ENCODE measurements at places on chromosomes 11 and 22.
A peak's percentile ranks its signal among the peaks of the same experiment; 100 is the strongest.

- no peak for DNase-seq
Observed at GRCh38 chr11:975827-976226, 50.2 kb downstream of the AP2A2 start.

DNA sequence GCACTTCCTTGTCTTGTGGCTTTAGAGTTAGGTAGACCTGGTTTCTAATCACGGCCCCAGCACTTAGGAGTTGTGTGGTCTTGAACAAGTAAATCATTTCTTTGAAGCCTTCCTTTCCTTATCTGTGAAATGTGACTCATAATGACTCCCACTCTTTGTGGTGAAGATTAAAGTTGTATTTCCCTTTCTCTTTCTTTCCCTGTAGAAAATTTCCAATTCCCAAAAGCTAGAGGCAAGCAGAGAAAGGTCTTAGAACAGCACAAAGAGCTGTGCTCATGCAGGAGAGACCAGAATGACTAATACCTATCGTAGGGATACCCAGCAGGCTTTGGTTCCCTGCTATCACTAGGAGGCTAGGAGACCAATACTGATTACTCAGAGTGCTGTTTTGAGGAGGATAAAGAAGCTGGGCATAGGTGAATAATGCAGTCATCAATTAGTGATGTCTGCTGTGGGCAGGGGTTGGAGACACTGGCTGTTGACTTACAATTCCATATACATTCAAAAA is 270.7 kb upstream of the SYN3 start:
- peak; percentile 16 for DNase-seq

GRCh38 chr22:49355211-49355920 is 472.3 kb downstream of the BRD1 start:
- DNase-seq = no peak

DNA sequence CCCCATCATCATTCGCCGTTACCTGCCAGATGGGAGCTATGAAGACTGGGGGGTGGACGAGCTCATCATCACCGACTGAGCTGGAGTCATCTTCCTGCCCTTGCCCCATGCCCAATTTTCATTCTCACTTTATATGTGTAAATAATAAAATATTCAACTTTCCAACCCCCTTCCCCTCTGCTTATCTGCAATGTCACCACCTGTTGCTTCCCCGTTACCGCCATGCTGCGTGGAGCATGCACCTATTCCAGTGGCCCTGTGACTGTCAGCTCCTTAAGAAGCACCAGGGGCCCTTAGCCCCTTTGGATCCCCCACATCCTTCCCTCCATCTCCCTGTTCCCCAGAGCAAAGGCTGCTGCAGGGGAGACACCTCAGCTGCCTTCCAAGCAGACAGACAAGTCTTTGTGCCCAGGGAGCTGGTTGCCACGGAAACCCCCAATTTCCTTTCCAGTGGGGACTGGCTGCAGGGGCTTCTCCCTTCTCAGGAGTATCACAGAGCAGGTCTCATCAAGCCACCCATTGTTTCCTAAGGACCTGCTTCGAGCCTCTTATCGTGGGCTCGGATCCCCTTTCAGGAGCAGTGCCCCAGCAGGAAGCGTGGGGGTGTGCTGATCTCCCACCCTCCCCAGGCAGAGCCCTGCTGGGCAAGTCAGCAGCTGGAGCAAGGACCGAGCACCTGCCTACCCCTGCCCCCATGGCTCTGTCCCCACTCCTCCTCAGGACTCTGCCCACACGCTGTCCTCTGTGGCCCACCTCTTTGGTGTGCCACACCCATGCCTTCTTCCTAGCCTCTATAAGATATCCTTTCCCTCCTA is 14.3 kb downstream of the POLR2F start:
- DNase-seq = no peak

- DNase-seq = no peak
Observed at GRCh38 chr22:24071686-24072085, 60.6 kb downstream of the CABIN1 start.

DNA sequence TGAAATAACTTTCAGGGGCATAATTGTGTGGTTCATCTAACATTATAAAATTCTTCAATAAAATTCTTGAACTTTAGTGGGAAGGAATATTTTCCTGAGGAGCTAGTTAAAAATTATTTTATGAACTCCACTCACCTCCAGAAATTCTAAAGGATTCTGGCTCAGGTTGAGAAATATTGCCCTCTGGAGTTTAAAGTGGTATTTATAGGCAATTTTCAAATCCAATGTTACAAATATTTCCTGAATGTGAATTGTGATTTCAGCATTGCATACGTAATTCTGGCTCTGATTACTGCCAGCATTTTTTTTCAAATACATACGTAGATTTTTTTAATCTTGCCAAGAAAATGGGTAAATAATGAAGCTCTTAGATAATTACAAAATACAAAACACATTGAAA is 598.2 kb upstream of the ANO3 start:
- no peak for DNase-seq

DNA sequence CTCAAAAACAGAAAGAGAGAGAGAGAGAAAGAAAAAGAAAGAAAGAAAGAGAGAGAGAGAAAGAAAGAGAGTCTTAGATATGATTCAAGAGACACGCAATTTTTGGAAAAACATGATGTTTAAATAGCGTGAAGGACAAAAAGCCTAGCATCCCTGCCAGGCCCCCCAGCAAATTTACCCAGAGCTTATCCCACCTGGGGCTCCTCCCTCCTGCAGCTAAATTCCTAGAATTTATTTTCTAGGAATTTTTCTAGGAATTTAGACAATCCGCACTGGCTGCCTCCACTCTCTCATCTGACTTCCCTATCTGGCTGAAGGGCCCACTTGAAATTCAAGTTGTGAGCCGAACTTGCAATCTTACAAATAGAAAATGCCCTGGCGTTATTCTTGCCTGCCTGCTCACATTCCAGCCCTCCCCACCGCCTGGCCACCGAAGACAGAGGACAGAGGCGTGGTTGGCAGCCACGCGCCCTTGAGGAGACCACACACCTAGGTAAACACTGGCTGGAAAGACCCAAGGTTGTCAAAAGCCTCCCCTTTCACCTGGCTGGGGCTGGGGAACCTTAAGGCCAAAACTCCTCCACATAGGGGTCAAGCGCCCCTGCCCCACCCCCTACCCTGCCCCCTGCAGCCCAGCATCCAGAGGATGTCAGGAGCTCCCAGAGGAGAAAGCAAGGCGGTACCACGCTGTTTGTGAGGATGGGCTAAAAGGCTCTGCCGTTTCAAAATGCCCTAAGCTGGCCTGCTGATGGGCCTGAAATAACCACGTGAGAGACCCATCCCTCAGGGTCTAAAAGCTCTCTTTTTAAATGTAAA is 42.2 kb downstream of the AHNAK start:
- no peak for DNase-seq

DNA sequence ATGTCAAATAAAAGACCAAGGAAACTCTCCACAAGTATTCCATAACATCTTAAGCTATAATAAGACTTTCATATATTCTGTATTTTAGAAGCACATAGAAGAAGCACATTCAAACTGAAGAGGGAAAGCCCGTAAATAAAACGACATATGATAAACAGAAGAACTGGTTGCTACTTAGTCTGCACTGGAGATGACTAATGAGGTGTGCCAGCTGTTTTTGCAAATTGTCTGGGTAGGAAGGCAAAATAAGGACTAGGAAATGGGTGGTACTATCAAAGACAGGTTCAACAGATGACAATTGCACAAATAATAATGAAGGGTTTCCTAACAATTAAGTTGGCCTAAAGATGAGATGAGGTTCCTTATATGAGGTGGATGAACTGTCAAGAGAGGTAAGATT is 593.2 kb upstream of the CCDC179 start:
- no peak for DNase-seq

DNA sequence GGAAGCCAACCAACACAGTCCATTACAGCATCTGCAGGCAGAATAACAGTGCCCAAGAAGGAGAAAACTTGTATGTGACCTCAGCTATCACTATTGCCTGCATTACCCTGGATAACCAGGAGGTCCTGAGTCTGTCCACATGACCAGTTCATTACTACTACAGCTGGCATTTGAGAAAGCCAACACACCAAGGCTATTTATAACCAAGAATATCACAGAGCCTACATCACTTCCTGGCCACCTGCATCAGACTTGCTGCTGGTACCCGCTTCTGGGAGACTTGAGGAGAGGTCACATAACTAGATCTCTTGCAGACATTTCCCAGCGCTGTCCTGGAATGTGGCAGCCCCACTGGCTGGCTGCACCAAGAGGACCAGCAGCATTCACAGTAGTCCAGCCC is 11.1 kb upstream of the OR56B4 start:
- DNase-seq = peak; percentile 18

GRCh38 chr22:20080445-20080775 is 369 bp downstream of the DGCR8 start:
- peak; percentile 23 for DNase-seq

- DNase-seq = no peak
Observed at GRCh38 chr22:43365715-43366440, 22.7 kb upstream of the SCUBE1 start.

DNA sequence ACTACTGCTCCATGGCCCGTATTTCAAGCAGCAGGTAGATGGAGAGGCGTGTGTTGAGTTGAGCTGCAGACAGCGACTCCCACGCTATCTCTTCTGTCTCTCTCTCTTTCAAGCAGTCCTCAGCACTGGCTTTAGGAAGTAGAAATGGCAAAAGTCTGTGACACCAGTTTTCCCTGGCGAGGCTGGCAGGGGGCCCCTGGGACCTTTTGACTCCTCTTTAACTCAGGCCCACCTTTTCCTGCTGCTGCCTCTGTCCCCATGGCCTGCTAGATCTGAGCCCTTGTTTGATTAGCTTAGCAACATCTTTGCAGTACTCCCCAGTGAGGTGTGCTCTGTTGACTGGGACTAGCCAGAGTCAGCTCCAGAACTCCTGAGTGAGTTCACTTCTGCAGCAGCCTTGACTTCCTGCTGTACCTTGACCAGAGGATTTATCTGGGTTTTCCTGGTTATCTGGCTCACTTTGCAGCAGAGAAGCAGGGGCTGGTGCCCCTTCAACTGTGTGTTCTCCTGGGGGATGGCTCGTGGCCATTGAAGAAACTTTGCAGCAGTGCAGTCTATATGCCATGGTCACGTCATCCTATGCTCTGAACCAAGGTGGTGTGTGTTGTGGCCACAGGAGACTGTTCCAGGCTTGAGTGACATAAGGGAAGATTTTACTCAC is 183.9 kb downstream of the DBX1 start:
- no peak for DNase-seq

DNA sequence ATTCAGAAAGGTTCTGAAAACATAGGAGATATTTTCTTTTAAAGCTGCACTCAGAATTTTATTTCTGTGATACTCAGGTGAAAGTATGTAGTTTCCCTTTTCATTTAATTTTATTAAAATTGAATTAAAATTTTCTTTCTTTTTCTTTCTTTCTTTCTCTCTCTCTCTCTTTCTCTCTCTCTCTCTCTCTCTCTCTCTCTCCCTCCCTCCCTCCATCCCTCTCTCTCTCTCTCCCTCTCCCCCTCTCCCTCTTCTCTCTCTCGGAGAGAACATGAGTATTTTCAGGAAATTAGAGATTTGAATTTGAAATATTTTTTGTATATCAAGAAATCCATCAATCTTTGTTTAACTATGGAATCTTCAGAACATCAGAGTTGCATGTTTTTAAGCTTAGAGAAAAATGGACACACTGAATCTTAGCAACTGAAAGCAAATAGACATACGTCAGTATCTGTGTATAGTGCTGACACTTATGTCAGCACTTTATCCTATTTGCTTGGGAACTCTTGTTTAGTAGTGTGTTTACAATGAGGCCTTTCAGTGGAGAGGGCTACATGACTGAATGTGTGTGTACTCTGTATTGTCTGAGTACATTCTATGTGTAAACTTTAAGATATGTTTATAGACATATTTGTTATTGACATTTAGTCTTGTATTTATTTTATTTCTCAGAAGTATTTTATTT is 44.5 kb downstream of the PDE3B start:
- DNase-seq = no peak

GRCh38 chr11:75667831-75668450 is 897 bp downstream of the MAP6 start:
- DNase-seq = no peak

DNA sequence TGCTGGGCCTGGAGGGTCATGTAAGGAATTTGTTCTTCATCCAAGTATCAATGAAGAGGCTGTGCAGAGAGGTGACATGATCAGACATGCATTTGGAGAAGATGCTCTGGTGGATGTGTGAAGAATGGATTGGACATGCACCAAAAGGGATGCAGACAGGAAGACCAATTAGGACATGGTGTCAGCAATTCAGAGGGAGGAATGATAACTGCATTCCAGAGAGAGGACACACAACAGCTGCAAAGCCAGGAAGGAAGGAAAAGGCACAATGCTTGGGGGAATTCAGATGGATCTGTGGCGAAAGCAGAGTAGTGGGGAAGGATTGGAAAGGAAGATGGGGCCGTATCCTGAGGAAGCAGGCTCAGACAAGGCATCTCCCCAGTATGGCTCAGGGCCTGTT is 5.2 kb upstream of the ARRB1 start:
- no peak for DNase-seq

- DNase-seq = no peak
Observed at GRCh38 chr11:23789938-23790371, 706.9 kb upstream of the LUZP2 start.

DNA sequence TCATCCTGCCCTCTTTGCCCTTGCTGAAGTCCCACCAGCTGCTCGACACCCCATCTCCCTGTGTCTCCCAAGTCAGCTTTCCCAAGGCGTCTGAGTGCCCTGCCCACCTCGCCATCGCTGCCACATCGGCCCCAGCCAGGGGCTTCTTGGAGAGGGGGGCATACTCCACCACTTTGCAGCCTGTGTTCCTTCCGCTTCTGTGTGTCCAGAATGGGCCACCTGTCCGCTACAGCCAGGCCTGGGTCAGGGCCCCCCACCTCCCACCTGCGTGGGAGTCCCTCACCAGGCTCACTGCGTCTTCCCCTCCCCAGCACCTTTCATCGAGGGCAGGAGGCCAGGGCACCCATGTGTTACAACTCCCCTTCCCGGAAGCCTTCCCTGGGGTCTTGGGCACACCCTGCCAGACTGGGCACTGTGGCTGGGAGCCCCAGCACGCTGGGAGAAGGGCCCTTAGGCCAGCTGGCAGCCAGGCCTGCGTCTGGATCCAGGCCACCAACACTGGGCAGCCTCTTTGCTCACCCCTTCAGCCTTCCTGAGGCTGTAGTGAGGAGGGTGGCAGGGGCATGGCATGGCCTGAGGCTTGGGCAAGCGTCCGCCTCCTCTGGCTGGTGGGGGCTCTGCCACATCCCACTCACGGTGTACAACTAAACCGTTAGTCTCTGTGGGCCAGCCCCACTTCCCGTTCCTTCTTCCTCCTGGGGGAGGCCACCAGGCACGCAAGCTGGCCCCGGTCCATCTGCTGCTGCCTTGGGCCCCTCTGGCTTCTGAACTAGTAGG is 13.4 kb downstream of the CPT1A start:
- DNase-seq = no peak

DNA sequence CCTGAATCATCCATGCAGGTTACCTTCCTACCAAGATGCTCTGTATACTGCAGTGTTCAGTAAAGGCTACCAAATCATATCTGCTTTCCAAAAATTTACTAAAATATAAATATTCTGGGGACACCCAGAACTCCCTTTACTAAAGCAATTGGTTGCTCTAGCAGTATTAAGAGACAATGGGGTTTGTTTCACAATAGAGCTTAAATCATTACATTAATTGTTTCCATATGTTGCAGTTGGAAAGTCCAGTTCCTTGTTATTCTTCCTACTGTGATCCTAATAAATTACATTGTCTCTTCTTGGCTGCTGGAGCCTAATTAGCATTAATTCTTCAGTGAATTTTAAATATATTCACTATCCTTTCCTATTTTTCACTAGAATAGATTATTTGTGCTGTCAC is 316.0 kb upstream of the MTNR1B start:
- DNase-seq = no peak

Data from SW 1271 (cell line).